ENCODE measurements at places on chromosomes 16 and 17. TPM values are rescaled to one million over a fixed set of nuclear protein-coding genes. Genes with fewer than 3 reads are reported as not detected.

OR3A3 gene
- not detected for total RNA-seq

TPSD1 gene
- not detected for total RNA-seq

DNA sequence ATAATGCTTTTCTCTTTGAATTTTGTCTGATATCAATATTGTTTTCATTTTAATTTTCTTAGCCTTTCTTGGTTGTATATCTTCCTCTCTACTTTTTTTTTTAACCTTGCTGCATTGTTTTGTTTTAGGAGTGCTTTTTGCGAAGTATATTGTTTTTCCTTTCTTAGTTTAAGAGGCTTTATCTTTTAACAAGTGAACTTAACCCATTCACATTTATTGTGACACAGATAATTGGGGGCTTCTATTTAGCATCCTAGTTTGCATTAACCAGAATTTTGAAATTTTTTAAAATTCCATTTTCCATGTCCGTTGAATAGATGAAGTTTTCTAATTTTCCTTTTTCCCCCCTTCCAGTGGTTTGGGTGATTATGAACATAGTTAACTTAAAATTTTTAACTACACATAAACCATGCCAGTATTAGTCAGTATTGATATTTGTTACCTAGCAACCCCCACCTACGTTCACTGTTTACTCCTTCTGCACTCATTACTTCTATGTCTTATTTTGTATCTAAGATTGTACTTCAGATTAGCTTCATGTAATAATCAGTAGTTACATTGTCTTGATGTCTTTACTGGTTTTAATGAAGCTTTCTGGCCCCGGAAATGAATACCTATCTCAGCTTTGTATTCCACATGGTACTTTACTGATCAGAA lies 44.4 kb downstream of the TNRC6A start:
- no peak for DNase-seq
- H3K4me1 ChIP-seq: no peaks in the 10 kb centered on the region
- H3K4me3 ChIP-seq: no peak overlapping the region
- H3K27ac ChIP-seq: no peak overlapping the region

FSCN2 gene
- 4.8 TPM for total RNA-seq

DNA sequence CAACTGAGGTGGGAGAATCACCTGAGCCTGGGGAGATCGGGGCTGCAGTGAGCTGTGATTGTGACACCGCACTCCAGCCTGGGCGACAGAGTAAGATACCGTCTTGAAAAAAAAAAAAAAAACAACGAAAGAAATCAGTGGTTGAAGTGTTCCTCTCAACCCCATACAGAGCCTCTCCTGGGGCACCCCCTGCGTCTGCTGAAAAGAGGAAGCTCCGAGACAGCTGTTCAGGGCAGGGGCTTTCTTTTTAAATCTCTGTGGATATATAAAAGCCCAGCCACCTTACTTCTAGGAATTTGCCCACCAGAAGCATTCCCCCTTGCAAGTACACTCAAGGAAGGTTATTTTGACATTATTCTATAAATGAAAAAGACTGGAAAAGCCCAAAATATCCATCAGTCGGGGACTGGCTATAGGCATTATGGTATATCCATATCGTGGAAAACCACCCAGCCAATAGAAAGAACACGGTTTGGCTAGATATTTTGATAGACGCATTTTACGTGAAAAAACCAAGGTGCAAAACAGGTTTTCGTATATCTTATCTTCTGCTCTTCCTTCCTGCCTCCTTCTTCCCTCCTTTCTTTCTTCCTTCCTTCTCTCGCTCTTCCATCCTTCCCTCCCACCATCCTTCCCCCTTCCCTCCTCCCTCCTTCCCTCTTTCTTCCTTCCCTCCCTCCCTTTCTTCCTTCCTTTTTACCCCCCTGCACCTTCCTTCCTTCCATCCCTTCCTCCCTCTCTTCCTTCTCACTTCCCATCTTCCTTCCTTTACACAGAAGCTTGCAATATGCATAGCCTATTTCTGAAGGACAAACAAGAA lies 9.2 kb upstream of the CCL22 start:
- no peaks in the 10 kb centered on the region for H3K4me1 ChIP-seq
- no peak for DNase-seq
- no peaks in the 10 kb centered on the region for H3K36me3 ChIP-seq
- H3K4me3 ChIP-seq: no peak overlapping the region

GRCh38 chr17:10172241-10172741 lies 26.1 kb downstream of the GAS7 start:
- H3K4me3 ChIP-seq: no peak overlapping the region
- peaks cover 26% of the 10 kb centered on the region for H3K27me3 ChIP-seq

- no peak overlapping the region for H3K27ac ChIP-seq
- no peaks in the 10 kb centered on the region for H3K4me1 ChIP-seq
- no peak overlapping the region for H3K4me3 ChIP-seq
- no peaks in the 10 kb centered on the region for H3K27me3 ChIP-seq
Measured at GRCh38 chr16:53172517-53172916, 117.7 kb downstream of the CHD9 start.

DNA sequence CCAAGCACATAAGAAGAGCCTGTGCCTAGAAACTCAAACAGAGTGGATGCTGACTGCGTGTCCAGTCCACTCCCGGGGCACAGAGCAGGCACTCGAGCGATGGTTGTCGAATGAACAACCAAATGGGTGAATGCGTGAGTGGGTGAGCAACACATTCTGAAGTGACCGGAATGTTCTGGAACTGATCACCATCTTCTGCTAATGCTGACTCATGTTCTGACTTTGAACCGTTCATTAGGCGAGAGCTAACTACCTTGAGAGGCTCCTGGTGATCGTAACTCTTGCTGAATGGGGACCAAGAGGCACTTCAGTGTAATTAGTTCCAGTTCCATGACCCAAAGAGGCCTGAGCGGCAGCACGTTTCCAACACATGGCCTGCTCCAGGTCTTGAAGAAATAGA lies 37.9 kb downstream of the IRF8 start:
- no peak overlapping the region for H3K4me3 ChIP-seq
- DNase-seq: no peak
- H3K4me1 ChIP-seq: peaks cover 3% of the 10 kb centered on the region
- H3K27ac ChIP-seq: no peak overlapping the region
- peaks cover 32% of the 10 kb centered on the region for H3K27me3 ChIP-seq

GRCh38 chr17:53543472-53543871 lies 279.3 kb upstream of the KIF2B start:
- no peaks in the 10 kb centered on the region for H3K27me3 ChIP-seq
- H3K27ac ChIP-seq: no peak overlapping the region
- H3K36me3 ChIP-seq: no peaks in the 10 kb centered on the region
- DNase-seq: no peak
- no peaks in the 10 kb centered on the region for H3K4me1 ChIP-seq
- H3K4me3 ChIP-seq: no peak overlapping the region
